ENCODE measurements at places on chromosomes 6 and 20.

GRCh38 chr6:89986650-89987074 is 92.4 kb downstream of the GJA10 start:
- DNase-seq: no peak

DNA sequence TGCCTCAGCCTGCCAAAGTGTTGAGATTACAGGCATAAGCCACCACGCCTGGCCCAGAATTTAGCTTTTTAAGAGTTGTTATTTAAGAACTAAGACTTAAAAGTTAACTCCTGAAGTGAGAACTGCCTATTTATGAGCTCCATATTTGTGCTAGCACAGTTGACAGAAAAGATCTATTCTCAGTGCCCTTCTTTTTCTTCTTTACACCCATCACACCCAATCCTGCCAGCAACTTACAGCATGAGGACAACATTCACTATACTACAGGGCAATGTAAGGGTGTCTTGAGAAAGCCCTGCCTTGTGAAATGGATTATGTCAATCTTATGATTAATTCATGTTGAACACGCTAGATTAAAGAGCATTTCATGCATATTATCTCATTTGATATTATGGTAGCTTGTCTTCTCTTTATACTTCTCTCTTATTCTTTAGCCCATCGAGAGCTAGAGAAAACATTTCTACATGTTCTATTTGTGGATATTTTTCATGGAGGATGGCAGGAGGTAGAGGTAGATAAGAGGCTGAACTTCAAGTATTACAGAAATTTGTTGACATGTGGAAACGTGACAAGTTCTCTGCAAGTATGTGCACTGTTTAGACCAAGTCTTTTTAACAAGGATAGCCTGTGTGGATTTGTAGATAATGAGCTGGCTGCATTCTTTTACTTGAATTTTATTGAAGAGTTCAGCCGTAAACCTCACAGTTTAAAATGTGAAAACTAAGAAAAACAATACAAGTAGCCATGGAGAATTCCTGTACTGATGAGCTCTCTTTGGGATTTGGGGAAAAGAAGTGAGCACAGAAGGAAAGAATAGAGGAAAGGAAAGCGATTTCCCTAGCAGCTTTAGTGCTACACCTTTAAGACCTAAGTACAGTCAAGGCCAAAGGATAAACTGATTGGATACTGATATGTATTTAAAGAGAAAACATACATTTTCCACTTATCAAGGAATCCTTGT is 212.2 kb downstream of the ARHGAP18 start:
- DNase-seq: no peak

- DNase-seq: no peak
Observed at GRCh38 chr6:139508023-139508422, 133.6 kb upstream of the CITED2 start.

DNA sequence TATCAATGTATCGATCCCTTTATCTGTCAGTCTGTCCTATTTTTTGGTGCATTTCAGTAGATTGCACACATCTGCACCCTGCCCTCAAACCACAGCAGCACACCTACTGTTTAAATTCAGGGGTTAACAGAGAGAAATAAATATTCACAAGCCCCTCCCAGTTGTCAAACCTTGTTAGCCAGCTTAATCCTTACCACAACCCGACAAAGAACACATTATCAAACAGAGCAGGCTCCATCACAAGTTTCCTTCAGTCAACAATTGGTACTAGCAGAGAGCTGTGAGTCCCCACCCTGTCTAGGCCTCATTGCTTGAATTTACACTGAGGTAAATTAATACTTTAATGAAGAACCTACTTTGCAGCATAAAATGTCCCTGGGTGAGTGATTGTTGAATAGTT is 249.8 kb downstream of the FNDC1 start:
- no peak for DNase-seq

GRCh38 chr6:137813308-137813970 is 53.6 kb upstream of the TNFAIP3 start:
- DNase-seq: no peak

DNA sequence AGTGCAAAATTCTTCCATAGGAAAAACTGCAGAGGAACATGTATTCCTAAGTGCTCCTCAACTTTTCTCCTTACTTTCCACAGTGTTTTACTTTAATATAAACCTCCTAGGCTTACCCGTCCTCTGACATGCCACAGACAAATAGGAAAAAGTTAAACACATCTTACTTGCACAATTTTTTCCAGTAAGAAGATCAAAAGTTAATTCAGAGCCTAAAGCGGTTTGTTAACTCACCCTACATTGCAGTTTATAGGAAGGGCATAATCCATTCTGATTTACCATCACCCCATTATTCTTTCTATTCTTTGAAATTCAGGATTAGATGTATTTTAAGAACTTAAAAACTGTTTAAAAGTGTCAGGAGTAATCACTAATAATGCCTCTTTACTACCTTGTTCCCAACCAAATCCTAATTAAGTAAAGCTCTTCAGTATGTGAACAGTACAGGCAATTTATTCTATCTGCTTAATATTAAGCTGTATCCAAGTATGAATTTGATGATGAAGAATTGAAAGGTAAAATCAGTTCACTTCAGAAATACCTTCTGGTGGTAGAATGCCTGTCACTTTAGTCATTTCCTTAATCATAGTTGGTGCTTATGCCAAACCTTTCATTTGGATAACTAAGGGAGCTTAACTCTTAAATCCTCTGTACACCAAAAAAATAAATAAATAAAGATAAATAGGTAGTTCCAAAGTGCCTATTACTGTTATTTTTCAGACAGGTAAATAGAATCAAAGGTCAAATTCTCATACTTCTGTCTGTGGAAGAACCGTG is 292.0 kb downstream of the ALDH8A1 start:
- DNase-seq: no peak

GRCh38 chr20:63699466-63700198 is 3.2 kb downstream of the TNFRSF6B start:
- no peak for DNase-seq

DNA sequence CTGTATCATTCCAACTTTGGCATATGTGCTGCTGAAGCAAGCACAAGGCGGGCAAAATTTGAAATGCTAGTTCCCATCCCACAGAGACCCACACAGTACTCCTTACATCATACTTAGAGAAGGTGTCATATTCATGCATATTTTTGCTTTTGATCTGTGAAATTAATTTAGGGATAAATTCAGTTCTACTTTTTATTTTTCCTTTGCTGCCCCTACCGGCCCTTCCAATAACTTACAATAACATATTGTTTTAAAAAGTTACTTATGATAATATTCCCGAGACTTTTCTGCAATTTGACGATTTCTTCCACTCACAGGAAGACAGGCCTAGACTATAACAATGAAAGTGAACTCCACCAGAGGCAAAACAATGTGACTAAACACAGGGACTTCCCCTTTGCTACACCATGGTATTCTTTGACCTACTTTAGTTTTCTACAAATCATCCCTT is 35.0 kb downstream of the SESN1 start:
- no peak for DNase-seq

- no peak for DNase-seq
Observed at GRCh38 chr6:20197251-20197650, 15.0 kb downstream of the MBOAT1 start.

DNA sequence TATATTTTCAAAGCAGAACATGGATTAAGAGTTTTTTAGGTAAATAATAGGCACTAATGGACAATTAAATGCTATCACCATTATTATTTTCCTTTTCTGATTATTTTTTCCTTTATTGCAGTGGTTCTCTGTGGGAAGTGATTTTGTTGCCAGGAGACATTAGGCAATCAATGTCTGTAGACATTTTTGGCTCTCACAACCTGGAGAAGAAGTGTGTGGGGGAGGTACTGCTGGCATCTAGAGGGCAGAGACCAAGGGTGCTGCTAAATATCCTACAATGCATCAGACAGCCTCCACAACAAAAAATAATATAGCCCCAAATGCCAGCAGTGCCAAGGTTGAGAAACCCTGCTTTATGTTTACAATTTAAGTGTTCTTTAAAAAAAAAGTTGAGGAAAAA is 8.3 kb downstream of the IFNGR1 start:
- no peak for DNase-seq

- no peak for DNase-seq
Observed at GRCh38 chr6:105991561-105992314, 94.4 kb upstream of the PRDM1 start.

- no peak for DNase-seq
Observed at GRCh38 chr6:39490108-39490507, 167.6 kb upstream of the KCNK16 start.

DNA sequence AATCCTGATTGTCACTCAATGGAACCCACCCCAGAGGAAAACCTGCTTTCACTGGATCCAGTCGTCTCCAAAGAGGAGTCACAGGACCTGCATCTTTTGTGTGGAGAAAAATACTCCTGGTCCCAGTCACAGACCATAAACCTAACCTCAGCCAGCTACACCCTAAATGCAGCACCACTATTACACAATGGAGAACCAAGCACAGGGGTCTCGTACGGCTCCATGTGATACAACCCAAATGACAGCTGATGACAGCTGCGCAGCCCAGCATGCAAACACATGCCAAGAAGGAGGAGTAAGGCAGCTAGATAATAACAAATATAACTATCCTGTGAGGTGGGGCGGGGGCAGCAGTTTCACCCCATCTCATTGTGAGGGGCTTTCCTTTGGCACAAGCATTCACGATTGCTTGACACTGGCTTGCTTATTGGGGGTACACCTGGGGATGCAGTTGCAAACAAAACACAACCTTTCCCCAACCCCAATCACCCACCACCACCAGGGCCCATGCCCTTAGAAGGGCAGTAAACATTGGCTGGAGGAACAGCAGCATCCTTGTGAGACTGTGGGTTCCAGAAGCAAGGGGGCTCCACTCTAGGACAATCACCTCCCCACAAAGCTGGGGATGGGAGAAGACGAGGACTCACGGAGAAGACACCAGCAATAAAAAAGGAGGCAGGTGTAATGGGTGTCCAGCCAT is 51.5 kb downstream of the TRERF1 start:
- DNase-seq: no peak

DNA sequence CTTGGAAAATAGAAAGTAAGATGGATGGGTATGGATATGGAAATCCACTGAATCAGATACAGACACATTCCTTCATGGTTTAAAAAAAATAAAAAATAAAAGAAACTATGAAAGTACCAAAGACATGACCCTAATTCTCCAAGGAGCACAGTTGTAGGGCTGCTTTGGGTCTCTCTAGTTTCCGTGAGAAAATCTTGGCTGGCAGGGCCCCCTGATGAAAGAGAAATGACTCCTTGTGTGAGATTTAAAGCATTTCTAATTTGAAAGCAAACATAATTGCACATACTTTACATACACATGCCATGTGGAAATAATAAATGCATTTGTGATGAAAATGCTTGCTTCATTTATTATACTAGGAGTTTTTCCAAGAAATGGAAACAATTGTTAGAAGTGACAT is 593.9 kb upstream of the BTBD3 start:
- no peak for DNase-seq

DNA sequence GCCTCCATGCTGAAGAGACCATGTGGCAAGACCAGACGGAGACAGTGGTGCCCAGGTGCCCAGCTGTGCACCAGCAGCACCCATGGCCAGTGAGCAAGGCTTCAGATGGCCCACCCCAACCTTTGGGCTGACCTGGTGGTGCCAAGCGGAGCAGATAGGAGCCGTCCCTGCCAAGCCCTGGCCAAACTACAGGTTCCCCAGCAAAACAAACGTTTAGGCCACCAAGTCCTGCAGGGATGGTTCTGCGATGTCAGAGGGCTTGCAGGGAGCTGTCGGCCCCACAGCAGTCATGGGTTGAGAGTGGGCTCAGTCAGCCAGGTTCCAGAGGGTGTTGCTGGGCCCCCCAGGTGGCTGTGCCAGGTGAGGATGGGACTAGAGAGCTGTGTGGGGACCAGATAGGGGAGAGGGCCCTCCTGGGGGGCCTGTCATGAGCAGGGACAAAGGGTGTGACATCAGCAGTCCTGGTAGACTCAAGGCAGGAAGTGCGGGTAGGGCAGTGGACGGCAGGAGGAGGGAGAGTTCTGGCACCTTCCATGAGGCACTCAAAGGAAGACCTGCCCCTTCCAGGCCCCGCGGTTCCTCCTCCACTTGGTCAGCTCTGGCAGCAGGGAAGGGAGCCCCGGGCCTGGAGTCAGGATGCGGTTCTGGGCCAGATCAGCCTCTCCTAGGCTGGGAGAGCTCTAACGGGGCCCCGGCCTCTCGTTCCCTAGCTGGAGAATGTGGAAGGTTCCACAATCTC is 342.4 kb downstream of the ZFAND3 start:
- no peak for DNase-seq

DNA sequence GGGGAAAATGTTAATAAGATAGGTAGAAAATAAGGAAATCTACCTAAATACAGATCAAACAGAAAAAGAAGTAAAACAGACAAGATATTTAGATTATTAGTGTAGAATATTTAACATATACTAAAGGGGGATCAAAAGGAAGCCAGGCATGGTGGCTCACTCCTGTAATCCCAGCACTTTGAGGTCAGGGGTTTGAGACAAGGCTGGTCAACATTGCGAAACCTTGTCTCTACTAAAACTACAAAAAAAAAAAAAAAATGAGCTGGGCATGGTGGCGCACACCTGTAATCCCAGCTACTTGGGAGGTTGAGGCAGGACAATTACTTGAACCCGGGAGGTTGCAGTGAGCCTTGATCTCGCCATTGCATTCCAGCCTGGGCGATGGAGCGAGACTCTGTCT is 55.5 kb downstream of the AFDN start:
- DNase-seq: no peak

GRCh38 chr6:87244380-87244779 is 78.0 kb upstream of the SMIM8 start:
- no peak for DNase-seq

DNA sequence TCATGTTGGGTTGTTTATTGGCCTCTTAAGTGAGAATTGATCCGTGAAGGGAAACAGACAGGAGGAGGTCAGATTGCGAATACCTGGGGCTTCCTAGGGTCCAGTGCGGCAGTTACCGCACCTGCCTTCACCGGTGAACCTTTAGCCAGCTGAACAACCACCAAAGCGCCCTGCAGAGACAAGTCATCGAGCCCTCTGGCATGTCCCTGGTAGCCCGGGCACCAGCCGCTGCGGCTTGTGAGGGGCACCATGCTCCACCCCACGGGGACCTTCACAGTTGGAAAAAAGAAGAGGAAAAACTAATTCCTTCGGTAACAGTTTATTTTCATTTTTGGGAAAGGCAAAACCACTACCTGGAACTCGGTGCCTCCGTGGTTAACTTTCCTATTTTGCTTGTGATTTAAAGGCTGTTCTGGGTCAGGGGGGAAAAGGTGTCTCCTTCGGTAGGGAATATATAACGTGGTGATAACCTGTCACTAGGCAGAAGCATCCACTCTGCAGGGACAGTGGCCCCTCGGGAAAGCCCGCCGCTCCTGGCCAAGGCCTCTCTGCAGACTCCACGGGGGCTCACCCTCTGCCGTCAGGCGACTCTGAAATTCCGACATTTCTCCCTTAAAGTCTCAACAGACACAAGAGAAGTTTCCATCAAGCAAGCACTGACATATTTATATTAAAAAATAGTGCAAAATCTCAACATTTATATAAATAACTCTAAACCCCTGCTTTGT is 30.7 kb upstream of the ZBP1 start:
- no peak for DNase-seq

All from stimulated activated CD8-positive, alpha-beta memory T cell treated with anti-CD3 and anti-CD28 coated beads, Interleukin-4, amount 100 ng/mL, for 1 hour (primary cell).